Activated naive CD8-positive, alpha-beta T cell treated with anti-CD3 and anti-CD28 coated beads for 36 hours (primary cell): ENCODE measurements at places on chromosomes 6 and 20.
A peak's percentile ranks its signal among the peaks of the same experiment; 100 is the strongest.

DNA sequence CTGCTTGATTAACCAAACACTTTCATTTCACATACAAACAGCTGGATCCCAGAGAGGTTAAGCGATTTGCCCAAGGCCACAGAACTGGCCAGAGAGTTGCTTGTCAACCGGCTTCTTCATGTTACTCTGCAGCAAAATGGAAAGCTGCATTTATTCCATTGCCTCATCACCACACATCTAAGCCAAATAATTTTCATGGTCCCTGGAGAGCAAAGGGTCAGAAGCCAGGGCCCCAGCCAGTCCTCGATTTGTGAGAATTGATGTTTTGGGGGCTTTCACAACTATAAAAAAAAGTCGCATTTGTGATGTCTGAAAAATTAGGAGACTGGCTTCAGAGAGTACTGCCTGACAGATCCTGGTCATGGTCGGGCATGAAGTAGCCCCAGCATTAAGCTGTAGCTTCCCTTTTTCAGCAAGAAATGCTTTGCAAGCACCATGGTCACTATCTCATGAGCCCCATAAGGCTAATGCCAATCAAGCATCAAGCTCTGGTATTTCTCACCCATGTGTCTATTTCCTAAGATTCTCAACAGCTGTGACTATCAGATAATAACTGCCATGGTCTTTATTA is 95.8 kb downstream of the BANF2 start:
- no peak for DNase-seq

- no peak for DNase-seq
These were observed 35.0 kb downstream of the FAM50B start for GRCh38 chr6:3884007-3884745.

DNA sequence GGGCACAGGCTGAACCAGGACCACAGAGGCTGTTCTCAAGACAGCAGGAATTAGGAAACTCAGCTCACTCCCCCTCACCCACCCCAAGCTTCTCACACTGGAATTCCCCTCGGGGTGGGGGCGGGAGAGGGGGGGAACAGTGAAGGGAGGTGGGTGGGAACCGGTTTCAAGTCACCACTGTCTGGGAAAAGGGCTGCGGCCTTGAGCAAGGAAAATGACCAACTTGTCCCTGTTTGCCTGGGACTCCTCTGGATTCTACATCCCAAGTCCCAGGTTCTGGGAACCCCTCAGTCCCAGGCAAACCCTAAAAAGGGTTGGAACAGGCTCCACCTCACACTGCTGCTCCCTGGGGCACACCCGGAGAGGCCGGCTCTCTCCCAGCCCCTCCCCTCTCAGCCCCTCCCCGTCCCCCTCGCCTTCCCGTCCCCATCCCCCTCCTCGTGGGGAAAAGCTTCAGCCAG is 230.7 kb downstream of the TFAP2C start:
- DNase-seq: no peak

DNA sequence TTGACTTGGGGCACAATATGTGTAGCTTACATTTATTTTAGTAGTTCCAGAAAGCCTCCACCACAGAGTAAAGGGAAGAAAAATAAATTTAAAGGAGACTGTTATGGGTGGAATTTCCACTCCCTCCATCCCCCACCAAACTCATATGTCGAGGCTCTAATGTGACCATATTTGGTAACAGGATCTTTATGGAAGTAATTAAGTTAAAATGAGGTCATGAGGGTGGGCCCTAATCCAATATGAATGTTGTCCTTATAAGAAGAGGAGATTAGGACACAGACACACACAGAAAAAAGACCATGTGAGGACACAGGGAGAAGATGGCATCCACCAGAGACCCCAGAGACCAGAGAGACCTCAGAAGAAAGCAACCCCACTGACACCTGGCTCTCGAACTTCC is 189.7 kb downstream of the EDN1 start:
- DNase-seq: no peak

DNA sequence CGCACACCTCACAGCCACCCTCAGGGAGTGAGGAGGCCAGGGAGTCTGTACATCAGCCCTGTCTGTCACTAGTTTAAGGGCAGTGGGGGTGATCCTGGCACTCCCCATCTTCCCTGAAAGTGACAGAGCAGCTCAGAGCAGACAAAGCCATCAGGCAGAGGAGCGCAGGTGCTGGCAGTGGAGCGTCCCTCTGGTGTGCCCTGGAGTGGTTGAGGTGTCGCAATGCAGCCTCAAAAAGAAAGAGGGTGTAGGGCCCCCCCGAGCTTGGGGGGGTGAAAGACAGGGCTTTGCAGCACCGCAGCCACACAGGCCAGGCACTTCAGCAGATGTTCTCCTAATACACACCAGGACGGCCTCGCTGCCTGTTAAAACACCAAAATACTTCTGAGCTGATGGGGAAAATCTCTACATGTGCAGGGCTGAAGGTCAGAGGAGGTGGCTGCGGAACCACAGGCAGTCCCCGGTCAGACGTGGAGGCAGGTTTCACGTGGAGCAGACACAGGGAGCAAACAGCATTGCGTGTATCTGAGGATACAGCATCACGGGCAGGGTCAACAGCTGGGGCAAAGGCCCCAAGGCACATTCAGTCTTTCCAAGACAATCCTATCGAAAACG is 69.5 kb downstream of the PREX1 start:
- DNase-seq: peak; percentile 39

GRCh38 chr6:90758741-90759140 is 171.9 kb upstream of the MAP3K7 start:
- DNase-seq: no peak

DNA sequence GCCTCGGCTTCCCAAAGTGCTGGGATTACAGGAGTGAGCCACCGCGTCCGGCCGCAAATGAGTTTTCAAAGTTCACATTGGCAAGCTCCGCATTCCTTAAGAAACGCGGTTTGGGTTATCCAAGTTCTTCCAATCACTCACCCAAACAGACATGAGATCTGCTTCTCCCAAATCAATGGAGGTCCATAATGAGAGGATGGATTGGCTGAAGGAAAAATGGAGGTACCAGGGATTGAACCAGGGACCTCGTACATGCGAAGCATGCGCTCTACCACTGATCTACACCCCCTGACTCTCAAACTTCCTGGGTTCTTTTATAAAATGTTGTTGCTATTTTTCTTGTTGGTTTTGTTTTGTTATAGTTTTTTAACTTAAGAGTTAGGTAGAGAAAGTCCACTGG is 170.0 kb downstream of the GPX5 start:
- no peak for DNase-seq

DNA sequence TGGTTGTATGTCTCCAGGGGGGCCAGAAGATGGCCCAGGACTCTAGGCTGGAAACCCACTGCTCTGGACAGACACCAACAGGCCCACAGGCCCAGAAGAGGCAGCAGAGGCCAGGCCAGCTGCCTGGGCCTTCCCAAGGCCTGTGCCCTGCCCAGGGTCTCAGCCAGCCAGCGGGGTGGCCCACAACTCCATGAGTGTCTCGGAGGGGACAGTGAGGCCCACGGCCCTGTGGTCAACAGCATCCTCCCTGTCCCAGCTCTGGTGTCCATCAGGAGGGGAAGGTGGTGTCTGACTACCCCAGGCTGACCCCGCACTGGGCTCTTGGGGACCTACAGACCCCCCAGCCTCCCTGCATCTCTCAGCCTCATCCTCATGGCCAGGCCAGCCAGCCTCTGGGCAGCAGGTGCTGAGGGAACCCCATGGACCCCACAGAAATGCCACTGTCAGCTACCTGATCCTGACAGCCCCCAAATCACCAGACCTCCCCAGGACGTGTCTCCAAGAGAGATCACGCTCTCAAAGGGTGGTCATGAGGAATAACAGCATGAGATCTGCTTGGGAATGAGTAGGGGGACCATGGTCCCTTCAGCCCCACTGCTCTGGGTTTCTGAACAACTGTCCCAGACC is 112.4 kb downstream of the NOL4L start:
- DNase-seq: no peak

GRCh38 chr20:24109008-24109407 is 120.4 kb upstream of the GGTLC1 start:
- no peak for DNase-seq

- DNase-seq: no peak
These were observed 34.2 kb downstream of the SLC23A2 start for GRCh38 chr20:4966826-4967751.

- DNase-seq: no peak
These were observed 27.3 kb upstream of the TCP11 start for GRCh38 chr6:35168461-35168861.
